ENCODE measurements at places on chromosomes 3 and 15.

GRCh38 chr3:13896473-13897154 is 16.7 kb upstream of the WNT7A start:
- peak; percentile 68 for DNase-seq

DNA sequence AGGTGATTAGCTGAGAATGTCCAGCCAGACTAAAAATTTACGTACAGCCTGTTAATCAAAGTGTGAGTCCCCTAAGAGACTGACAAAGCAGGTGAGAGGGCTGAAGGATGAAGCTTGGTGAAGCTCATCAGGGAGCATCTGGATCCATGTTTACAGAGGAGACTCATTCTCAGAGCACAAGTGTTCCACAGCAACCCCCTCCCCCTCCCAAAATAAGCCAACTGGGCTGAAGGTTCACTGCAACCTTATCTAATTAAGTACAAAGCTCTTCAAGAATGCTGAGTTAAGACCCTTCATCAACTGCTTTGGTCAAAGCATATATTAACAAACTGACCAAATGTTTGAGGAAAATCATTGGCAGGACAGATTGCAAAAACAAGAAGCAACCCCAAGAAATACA is 262.6 kb upstream of the ZNF385D start:
- DNase-seq: no peak

GRCh38 chr15:98868564-98868963 is 139.0 kb downstream of the PGPEP1L start:
- no peak for DNase-seq

- no peak for DNase-seq
Observed at GRCh38 chr3:187918081-187918644, 172.9 kb upstream of the BCL6 start.

DNA sequence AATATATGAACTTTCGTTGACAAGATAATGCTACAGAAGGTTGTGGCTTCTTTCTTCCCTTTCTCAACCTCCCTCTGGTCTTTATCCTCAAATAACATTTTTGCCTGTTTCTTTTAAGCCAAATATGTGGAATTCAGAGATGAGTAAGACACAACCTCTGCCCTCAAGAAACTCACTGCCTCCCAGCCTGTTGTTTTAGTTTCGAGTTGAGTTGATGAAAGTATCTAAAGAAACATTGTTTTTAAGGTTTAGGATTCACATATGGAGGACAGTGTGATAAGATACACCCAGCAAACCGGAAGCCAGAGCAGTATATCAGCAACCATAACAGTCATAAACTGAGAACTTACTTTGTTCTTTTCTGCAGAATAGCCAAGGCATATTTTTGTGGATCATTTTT is 218.6 kb downstream of the THSD4 start:
- no peak for DNase-seq

- DNase-seq: no peak
Observed at GRCh38 chr3:125128861-125129501, 73.2 kb upstream of the HEG1 start.

- no peak for DNase-seq
Observed at GRCh38 chr3:157913741-157914150, 192.5 kb downstream of the SHOX2 start.

- peak; percentile 53 for DNase-seq
Observed at GRCh38 chr3:51024765-51025632, 350.3 kb downstream of the DOCK3 start.

GRCh38 chr3:37240170-37240945 is 66.0 kb upstream of the LRRFIP2 start:
- no peak for DNase-seq

DNA sequence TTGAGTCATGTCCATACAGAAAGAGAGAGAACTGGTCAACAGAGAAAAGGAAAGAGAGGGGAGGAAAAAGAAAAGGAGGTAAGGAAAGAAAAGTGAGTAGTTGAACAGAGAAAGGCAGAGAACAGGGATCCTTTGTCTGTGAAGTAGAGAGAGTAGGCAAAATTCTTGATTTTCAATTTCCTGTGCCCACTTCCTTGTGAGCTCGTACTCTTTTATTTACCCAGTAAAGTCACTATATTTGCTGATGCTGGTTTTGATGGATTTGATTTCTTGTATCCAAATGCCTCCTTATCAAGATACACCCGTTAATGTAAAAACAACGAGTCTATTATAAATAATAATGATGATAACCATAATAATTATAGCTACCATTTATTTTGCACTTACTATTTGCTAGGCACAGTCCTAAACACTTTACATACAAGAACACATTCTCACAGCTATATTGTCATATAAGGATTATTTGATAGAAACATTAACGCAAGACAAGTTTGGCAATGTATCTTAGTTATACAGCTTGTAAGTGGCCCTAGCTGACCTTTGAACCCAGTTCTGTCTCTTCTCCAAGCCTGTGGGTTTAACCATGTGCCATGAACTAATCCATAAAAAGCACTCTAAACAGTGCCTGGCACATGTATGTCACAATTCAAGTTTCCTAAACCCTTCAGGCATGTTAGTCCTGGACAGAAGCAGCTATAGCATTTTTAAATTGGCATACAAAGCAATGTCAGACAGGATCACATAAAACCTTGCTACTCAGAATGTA is 6.7 kb upstream of the P2RY1 start:
- DNase-seq: no peak

- DNase-seq: no peak
Observed at GRCh38 chr3:30180310-30181177, 425.9 kb upstream of the TGFBR2 start.

DNA sequence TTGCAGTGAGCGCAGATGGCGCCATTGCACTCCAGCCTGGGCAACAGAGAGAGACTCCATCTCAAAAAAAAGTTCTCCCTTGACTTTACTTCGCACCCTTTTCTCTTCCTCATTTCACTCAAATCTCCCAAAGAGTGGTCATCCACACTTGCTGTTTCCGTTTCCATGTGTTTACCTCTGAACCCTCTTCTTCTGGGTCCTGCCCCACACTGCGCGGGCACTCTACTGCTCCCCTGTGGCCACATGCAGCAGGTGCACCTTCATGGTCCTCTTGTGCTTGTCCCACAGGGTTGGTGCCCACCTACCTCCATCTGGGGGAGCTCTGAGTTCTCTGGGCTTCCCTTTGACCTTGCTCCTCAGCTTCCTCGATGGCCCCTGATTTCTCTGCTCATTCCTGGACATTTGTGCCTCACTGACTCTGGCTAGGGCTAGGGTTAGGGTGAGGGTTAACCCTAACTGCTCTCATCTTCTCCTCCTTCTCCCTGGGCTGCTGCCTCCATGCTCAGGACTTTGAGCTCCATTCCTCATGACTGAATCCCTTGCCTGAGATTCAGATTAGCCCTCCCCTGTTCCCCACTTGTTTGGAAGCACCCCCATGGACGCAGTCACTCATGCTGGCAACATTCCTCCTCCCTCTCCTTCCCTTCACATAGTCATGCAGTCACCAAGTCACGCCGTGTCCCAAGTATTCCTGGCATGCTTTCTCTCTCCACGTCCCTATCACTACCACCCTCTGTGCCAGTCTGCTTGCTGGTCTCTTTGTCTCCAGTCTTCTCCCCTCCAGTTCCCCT is 26.6 kb upstream of the KY start:
- no peak for DNase-seq

GRCh38 chr15:69140306-69140705 is 20.1 kb upstream of the GLCE start:
- no peak for DNase-seq

DNA sequence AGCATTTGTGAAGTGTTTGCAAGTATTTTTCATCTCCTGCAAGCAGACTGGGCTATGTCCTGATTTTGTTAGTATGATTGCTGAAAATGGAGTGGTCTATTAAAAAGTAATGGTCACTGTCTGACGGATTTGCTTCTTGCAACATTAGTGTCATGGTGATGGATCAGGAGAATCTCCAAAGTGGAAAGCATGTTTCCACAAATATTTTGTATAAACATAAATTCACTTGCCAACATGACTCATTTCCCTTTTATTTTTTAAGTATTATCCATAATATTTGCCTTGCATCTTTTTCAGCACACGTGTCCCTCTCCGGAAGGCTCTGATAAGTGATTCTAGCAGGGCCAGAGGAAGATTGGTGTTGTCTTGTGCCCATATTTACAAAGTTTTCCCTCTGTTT is 27.4 kb upstream of the CACNA2D3 start:
- DNase-seq: no peak

DNA sequence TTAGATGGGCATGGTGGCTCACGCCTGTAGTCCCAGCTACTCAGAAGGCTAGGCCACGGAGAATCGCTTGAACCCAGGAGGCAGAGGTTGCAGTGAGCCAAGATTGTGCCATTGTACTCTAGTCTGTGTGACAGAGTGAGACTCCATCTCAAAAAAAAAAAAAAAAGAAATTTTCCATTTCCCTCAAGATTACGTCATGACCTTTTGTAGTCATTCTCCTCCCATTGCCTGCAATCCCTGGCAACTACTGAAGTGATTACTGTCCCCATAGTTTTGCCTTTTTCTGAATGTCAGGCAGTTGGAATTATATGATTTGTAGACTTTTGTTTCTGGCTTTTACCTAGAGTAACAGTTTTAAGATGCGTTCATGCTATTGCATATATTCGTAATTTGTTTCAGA is 28.0 kb downstream of the WDR76 start:
- no peak for DNase-seq

- DNase-seq: no peak
Observed at GRCh38 chr3:142210144-142210543, 15.2 kb downstream of the GK5 start.

DNA sequence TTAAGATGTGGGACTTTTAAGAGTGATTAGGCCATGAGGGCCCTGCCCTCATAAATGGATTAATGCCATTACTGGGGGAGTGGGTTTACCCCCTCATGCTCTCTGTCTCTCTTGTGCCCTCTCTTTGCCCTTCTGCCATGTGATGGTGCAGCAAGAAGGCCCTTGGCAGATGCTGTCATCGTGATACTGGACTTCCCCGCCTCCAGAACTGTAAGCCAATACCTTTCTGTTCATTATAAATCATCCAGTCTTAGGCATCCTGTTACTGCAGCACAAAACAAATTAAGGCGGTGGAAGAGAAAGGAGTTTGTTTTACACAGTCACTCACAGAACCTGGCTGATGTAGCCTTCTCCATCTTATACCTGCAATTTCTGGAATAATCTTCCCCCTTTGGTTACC is 360.3 kb upstream of the TBL1XR1 start:
- DNase-seq: no peak

DNA sequence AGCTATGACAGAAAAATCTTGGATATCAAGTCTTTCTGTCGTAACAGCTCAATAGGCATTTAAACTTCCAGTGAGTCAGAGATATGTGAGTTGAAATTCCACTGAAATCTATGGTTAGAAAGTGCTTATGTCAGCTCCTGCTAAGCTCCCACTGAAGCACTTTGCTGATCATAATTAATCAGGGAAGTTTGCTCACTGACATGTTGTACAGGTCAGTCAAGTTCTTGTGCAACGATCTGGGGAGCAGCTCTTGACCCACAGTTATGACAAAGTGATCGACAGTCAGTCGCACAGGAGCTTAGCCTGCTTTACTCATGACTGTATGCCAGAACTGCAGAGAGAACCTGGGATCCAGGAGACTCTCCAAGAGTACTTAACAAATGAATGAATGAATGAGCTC is 453.5 kb downstream of the SOX2 start:
- no peak for DNase-seq

- DNase-seq: no peak
Observed at GRCh38 chr3:42190701-42191442, 75.1 kb downstream of the CCK start.

- no peak for DNase-seq
Observed at GRCh38 chr3:14480207-14481017, 59.7 kb downstream of the GRIP2 start.

Data from right lobe of liver (tissue), 6 donors.